Thymus (tissue), 14 donors: ENCODE measurements at places on chromosomes 5 and 9.

DNA sequence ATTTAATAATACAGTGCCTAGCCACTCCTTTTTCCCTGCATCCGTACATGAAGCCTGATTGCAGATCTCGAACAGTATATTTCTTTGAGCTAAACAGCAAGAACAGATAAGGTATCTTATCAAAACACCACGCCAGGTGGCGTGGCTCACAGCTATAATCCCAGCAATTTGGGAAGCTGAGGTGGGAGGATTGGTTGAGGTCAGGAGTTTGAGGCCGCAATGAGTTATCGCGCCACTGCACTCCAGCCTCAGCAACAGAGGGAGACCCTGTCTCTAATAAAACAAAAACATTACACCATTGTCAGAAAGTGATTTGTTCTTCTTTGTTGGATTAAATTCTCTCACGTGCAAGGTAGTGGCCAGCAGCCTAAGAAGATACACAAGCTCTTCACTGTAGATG is 291.2 kb upstream of the DMRT1 start:
- no peaks in the 10 kb centered on the region for H3K36me3 ChIP-seq
- H3K4me3 ChIP-seq = no peak overlapping the region
- H3K27ac ChIP-seq = no peak overlapping the region

DNA sequence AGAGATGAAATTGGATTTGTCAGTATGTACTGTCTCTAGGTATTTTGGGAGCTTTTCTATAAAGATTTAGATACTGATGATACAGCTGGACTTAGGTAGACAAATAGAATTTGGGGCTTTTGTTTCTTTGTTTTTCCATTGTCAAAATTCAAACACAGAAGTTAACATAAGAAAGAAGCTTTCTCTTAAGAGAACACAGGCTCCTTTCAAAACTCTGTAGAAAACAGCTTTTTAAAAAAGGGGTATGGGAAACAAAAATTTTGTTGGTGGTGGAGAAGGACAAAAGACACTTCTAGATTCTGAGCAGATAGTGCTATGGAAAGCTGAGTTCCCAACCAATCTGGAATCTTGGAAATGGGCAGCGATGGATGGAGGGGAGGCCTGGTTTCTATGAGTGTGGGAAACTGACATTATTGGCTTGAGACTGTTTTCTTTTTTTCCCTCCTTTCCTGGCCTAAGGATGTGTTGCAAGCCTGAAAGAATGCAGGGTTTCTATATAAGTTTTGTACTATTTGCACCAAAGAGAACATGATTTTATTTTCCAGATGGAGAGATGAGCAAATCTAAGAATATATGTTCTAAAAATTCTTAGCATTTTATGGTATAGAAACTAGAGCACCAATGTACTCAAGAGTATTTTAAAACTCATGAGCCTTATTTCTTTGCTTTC is 240.0 kb downstream of the PRR16 start:
- peaks cover 7% of the 10 kb centered on the region for H3K27me3 ChIP-seq
- no peaks in the 10 kb centered on the region for H3K4me1 ChIP-seq
- no peak overlapping the region for H3K4me3 ChIP-seq
- no peak overlapping the region for H3K27ac ChIP-seq

- no peaks in the 10 kb centered on the region for H3K27me3 ChIP-seq
- no peak for DNase-seq
- H3K4me1 ChIP-seq = no peaks in the 10 kb centered on the region
- H3K27ac ChIP-seq = no peak overlapping the region
Measured at GRCh38 chr5:83956386-83956785, 235.7 kb upstream of the HAPLN1 start.

GRCh38 chr5:33043343-33043997 is 332.3 kb downstream of the NPR3 start:
- no peaks in the 10 kb centered on the region for H3K36me3 ChIP-seq
- H3K4me3 ChIP-seq = no peak overlapping the region
- no peaks in the 10 kb centered on the region for H3K4me1 ChIP-seq

DNA sequence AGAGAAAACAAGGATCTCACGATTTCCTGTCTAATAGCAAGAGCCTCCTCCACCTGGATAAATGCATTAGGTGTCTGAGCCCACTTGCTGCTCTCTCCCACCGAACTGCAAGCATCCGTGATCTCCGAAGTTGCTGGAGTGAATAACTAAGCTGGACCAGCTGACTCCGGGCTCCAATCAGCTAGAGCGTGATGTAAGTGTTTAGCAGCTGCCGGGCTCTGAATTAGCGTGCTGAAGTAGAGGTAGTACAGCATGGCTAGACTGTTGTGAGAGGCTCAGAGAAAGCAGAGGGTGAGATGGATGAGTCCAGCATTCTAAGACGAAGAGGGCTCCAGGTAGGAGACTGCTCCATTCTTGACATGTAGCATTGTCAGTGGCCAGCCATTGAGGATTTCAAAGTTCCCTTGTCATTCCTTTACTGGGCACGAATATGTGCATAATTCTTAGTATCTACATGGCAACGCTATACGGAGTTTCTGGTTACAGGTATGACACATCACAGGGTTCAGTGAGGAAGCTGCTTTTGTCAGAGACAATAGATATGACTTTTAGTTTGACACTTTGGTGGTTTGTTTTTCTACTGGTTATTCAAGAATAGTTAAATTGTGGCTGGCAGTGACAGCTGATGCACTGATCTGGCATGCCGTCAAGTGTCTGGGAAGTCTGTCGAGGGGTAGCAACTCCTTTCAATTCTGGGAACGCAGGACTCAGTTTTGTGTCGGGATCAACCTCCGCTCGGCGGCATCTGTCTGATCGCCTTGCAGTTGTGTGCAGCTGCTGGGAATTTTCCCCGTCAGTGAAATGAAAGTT is 232.6 kb downstream of the MAST4 start:
- DNase-seq = peak; percentile 49
- H3K36me3 ChIP-seq = no peaks in the 10 kb centered on the region
- peaks cover 18% of the 10 kb centered on the region for H3K4me1 ChIP-seq
- H3K4me3 ChIP-seq = peak overlapping the region; percentile 38
- peak overlapping the region; percentile 86 for H3K27ac ChIP-seq
- H3K27me3 ChIP-seq = no peaks in the 10 kb centered on the region

- H3K4me1 ChIP-seq = peaks cover 9% of the 10 kb centered on the region
- no peak overlapping the region for H3K4me3 ChIP-seq
- H3K27ac ChIP-seq = no peak overlapping the region
- no peaks in the 10 kb centered on the region for H3K27me3 ChIP-seq
- no peaks in the 10 kb centered on the region for H3K36me3 ChIP-seq
Measured at GRCh38 chr5:14185326-14186058, 42.4 kb downstream of the TRIO start.

DNA sequence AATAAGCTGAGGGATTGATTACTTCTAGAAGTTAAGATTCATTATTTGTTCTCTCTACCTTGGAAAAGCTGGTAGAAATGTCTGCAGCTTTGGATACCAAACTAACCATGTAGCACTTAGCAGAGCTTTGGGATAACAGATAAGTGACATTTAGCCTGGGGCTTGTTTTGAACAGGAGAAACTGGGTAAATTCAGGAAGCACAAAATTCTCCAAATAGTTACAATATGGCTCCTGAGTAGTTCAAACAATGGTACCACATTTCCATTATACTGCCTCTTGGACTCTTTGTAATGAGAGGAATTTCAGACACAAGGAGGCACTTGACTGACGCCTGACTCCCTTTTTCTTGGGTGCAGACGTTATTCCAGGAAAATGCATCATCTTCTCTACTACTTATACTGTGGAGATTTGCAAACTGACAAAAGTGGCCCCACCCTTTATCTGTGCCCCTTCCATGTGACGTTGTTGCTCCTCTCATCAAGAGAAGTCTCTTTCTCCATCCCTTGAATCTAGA is 22.5 kb downstream of the PRUNE2 start:
- no peaks in the 10 kb centered on the region for H3K36me3 ChIP-seq
- H3K4me1 ChIP-seq = no peaks in the 10 kb centered on the region
- DNase-seq = no peak
- H3K27ac ChIP-seq = no peak overlapping the region
- H3K27me3 ChIP-seq = no peaks in the 10 kb centered on the region

DNA sequence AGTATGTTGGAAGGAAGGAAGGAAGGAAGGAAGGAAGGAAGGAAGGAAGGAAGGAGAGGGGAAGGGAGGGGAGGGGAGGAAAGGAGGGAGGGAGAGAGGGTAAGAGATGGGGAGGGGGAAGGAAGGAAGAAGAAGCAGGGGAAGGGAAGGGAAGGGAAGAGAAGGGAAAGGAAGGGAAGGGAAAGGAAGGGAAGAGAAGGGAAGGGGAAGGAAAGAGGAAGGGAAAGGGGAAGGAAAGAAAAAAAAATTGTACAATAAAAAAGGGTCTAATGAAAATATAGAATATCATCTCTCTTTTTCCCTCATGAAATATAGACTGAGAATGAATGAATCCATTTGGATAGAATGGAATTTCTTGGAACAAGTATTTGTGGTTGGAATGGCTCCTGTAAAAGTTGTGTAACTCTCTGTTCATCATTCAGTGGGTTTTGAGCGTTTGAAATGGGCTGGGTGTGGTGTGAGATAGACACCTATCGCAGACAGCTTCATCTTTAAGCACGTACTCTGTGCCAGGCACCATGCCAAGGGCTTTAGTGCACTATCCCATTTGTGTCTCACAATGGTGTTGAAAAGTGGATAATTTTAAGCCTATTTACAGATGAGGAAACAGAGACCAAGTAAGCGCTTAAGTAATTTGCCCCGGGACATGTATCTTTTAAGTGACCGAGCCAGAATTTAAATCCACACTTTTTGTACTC is 11.6 kb upstream of the PAPPA start:
- H3K27me3 ChIP-seq = no peaks in the 10 kb centered on the region
- H3K36me3 ChIP-seq = no peaks in the 10 kb centered on the region
- no peak overlapping the region for H3K27ac ChIP-seq
- no peak overlapping the region for H3K4me3 ChIP-seq

- no peaks in the 10 kb centered on the region for H3K36me3 ChIP-seq
- H3K27me3 ChIP-seq = no peaks in the 10 kb centered on the region
- DNase-seq = no peak
- no peak overlapping the region for H3K4me3 ChIP-seq
- H3K27ac ChIP-seq = no peak overlapping the region
- no peaks in the 10 kb centered on the region for H3K4me1 ChIP-seq
Measured at GRCh38 chr5:75108931-75109596, 56.7 kb upstream of the GCNT4 start.

DNA sequence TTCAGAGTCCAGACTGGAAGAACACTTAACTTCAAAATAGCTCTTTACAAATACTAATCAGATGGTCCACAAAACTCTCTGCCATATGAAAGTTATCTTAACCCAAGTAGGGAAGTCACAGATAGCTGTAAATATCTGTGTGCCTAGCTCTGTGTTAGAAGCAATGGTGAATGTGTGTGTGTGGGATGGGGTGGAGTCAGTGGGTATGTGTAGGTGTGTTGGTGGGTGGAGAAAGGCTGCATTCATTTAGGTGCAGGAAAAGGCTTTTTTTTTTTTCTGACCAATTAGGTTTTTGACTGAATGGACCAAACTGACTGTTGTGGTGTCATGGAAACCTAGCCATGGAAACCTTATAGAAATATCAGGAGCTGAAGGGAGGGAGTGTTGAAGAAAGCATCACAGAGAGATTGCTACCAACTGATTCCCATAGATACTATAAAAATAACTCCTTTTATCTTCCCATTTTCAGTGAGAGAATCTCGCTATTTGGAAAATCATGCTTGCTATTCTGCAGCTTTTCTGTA is 156.2 kb upstream of the NR3C1 start:
- H3K4me3 ChIP-seq = no peak overlapping the region
- H3K27ac ChIP-seq = no peak overlapping the region
- no peaks in the 10 kb centered on the region for H3K4me1 ChIP-seq
- no peak for DNase-seq
- H3K27me3 ChIP-seq = no peaks in the 10 kb centered on the region
- H3K36me3 ChIP-seq = no peaks in the 10 kb centered on the region

DNA sequence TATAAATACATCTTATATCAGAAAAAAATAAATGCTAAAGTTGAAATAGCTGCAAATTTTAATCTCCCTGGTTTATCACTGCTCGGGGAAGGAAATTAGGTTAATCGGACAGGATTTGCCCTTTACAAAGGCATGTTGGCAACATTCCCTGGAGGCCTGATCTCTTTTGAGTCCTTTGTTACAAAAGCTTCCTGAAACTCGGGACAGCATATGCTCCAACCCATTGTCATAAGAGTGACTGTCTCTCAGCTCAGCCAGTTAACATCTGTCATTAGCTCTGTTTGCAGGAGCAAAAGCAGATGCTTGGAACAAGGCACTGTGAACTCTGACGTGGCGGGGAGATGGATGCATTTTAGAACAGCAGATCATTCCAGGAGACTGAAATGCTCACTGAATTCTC is 80.6 kb downstream of the MYO10 start:
- H3K27me3 ChIP-seq = no peaks in the 10 kb centered on the region
- H3K27ac ChIP-seq = peak overlapping the region; percentile 3
- H3K4me1 ChIP-seq = no peaks in the 10 kb centered on the region
- DNase-seq = no peak

DNA sequence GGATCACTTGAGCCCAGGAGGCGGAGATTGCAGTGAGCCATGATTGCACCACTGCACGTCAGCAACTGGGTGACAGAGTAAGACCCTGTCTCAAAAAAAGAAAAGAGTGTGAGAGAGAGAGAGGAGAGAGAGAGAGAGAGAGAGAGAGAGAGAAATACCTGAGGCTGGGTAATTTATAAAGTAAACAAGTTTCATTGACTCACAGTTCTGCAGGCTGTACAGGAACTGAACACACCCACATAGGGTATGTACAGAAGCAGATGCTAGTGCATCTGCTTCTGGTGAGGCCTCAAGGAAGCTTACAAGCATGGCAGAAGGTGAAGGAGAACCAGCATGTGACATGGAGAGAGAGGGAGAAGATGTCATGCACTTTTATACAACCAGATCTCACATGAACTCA is 46.4 kb upstream of the CHD1 start:
- DNase-seq = no peak
- no peaks in the 10 kb centered on the region for H3K4me1 ChIP-seq
- no peaks in the 10 kb centered on the region for H3K36me3 ChIP-seq
- H3K27me3 ChIP-seq = no peaks in the 10 kb centered on the region
- H3K4me3 ChIP-seq = no peak overlapping the region
- H3K27ac ChIP-seq = no peak overlapping the region

- no peak overlapping the region for H3K4me3 ChIP-seq
- no peak overlapping the region for H3K27ac ChIP-seq
- H3K36me3 ChIP-seq = peaks cover 8% of the 10 kb centered on the region
- H3K27me3 ChIP-seq = no peaks in the 10 kb centered on the region
Measured at GRCh38 chr9:87564111-87564510, 66.4 kb downstream of the DAPK1 start.

GRCh38 chr5:168674893-168675482 is 95.8 kb upstream of the PANK3 start:
- no peaks in the 10 kb centered on the region for H3K4me1 ChIP-seq
- no peaks in the 10 kb centered on the region for H3K36me3 ChIP-seq
- no peak overlapping the region for H3K4me3 ChIP-seq
- no peaks in the 10 kb centered on the region for H3K27me3 ChIP-seq

GRCh38 chr5:84119252-84119651 is 265.4 kb downstream of the EDIL3 start:
- DNase-seq = no peak
- no peak overlapping the region for H3K4me3 ChIP-seq
- H3K4me1 ChIP-seq = no peaks in the 10 kb centered on the region
- no peaks in the 10 kb centered on the region for H3K36me3 ChIP-seq
- H3K27me3 ChIP-seq = no peaks in the 10 kb centered on the region
- H3K27ac ChIP-seq = no peak overlapping the region

- H3K27me3 ChIP-seq = no peaks in the 10 kb centered on the region
- no peaks in the 10 kb centered on the region for H3K4me1 ChIP-seq
- H3K36me3 ChIP-seq = peaks cover 2% of the 10 kb centered on the region
Measured at GRCh38 chr9:124306098-124306735, 48.5 kb downstream of the NEK6 start.

GRCh38 chr5:171575386-171575785 is 155.9 kb downstream of the FGF18 start:
- no peaks in the 10 kb centered on the region for H3K27me3 ChIP-seq
- no peaks in the 10 kb centered on the region for H3K4me1 ChIP-seq
- H3K36me3 ChIP-seq = no peaks in the 10 kb centered on the region
- no peak for DNase-seq
- no peak overlapping the region for H3K4me3 ChIP-seq
